ENCODE measurements at places on chromosomes 7 and 10.

GRCh38 chr7:28199021-28199510, 18.5 kb upstream of the JAZF1 start:
- DNase-seq, result no peak

DNA sequence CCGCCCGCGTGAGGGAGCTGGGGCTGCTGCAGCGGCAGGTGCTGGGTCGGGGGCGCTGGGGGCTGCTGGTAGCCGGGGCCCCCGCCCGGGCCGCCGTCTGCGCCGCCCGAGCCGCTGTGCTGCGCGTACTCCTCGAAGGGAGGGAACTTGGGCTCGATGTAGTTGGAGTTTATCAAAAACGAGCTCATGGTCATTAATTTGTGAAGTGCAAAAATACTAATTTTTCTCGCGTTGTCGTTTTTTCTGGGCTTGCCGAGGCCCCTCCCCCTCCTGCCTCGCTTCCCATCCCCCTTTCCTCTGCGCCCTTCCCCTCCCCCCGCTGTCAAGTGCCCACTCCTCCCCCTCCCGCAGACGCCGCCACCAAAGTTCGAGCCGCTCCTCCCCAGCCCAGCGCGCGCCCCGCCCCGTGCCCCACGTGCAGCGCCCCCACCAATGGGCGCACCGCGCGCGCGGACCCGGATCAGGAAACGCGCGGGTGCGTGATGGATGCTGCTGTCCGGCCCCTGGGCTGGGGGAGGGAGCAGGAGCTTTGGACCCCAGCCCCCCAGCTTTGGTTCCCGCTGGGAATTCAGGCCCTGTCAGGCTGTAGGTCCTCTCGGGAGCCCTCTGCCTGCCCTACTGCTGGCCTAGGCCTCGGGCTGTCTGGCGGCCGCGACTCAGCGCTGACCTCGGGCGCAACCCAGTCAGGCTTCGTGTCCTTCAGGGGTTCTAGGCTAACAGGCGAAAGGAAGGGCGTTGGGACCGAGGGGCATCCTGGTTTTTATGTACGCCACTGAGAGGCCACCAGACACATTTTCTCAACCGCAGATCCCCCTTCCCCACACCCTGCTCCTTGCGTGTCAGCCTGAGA, at the start of gene HOXA4:
Gene HOXA4, minus strand, starts transcription at position 218 of the 850 bp plus-strand sequence. Its CDS starts 24 bp downstream, at position 194.
- DNase-seq, result peak; percentile 73

DNA sequence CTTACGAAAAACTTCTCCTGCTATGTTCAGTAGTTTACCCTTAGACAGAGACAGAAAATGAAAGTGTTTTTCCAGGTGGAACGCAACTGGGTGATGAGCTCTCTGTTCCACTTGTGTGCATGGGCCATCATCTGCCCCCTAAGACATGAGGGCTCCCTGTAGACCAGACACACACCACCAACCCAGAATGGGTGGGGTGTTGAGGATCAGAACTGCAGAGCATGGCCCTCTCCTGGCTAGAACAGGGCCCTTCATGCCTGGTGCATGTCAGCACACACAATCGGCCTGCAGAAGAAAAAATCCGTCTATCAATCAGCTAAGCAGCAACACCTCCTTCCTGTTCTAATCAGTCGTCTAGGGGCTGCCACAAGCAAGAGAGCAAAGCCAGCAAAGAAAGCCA, 186.2 kb upstream of the INHBA start:
- DNase-seq, result no peak

DNA sequence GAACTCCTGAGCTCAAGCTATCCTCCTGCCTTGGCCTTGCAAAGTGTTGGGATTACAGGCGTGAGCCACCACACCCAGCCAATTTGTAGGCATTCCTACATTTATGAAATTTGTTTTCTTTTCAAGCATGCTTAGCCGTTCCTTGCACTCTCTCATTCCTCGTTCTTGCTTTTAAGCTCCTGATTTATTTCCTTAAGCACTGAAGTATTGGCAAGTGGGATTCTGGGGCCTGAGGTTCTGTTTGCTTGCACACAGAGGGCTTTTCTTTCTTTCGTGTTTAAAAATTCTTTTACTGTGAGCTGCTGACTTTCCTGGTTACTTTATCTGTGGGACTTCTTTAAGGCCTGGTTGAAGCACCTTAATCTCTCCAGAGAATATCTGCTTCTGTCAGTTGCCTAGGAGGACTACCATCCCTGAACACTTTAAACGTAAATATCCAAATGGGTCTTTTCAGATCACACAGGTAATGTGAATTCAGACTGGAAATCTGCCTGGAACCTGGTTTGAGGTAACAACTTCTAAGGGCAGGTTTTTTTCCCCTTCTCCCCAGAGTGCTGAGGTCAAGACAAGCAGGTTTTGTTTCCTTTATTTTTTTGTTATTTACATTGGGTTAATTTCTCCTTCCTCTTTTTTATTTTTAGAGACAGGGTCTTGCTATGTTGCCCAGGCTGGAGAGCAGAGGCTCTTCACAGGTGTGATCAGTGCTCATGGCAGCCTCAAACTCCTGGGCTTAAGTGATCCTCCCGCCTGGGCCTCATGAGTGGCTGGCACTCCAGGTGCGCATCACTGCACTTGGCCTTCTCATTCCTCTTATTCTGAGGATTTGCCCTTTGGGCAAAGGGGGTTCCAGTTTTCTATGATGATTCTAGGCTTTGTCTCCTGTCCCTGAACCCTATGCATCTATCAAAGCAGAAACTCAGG, 102.9 kb downstream of the PFKFB3 start:
- no peak for DNase-seq

DNA sequence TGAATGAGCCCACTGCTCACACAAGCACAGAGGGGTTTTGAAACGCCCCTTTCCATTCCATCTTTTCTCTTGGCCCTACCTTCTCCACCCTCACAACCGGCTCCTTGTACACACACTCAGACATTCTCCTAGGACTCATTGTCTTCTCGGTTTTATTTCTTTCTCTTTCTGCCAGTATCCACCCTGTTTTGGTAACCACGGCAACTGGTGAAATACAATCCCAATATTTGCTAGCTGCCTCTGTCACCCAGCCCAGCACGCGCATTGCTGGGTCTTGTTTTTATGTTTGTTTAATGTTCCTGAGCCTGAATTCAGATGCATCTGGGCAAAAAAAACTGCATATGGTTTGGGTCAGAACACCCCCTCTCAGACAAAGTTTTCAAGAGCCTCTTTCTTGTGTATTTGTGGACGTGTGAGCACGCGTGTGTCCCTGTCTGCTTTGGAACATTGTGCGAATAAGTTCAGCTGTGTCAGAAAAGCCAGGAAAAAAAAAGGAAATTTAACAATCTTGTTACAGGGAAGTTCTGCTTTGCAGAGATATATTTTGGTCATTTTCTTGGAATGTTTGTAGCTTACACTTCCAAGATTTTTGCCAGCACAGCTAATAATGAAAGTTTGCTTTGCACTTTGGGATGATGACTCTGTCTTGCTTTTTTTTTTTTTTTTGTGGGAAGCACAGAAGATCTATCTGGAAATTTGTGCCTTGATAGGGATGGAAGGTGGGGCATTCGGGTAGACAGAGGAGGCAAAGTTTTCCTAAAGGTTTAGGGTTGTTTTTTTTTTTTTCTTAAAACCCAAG, 225.9 kb downstream of the TRIL start:
- no peak for DNase-seq

GRCh38 chr7:167090-167855, 25.1 kb upstream of the FAM20C start:
- no peak for DNase-seq

- no peak for DNase-seq
Observed at GRCh38 chr10:114506871-114507385, 102.6 kb upstream of the AFAP1L2 start.

- DNase-seq, result no peak
Observed at GRCh38 chr10:124955243-124955642, 13.3 kb downstream of the ZRANB1 start.

DNA sequence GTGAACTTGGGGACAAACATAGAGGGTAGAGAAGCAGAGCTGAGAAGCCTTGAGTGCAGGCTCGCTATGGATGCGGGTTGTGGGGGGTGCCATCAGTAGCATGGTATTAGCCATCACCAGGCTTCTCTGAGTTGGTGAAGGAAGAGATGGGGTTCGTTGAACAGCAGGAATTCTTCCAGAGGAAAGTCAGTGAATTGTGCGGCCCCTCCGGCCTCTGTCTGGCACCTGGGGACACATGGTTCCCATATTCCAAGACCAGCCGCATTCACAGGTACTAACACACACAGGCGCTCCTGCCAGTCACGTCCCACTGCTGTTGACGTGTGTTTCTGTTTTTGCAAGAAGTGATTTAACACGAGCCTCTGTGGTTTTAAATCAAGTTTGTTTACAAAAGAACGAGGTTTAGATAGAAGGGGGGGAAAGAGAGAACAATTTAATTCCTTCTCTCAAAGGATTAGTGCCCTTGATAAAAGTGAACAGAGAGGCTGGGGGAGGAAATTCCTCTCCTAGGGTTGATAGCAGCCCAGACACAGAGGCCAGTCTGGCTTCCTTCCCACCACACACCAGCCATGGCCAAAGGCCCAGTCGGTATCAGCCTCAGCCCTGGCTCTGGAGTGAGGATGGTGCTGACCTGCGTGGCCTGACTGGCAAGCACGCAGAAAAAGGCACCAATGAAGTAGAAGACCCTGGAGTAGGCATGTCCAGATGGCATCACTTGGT, 252.6 kb upstream of the IGFBP3 start:
- DNase-seq, result no peak

DNA sequence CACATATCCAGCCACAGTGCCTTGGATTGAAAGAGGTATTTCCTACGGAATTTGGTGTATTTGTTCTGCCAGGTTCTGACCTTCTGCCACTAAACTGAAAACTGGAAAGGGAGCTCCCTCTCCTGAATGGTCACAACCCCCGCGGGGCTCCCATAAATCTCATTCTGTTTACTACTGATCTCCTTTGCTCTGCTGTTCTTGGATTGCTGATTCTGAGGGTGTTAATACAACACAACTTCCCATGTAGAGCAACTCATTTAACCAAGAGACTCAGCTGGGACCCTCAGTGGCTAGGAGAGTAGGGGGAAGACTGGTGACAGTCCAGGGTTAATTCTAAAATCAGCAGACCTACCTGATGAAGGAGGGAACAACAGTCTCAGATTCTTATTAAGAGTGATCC, 662.9 kb downstream of the INHBA start:
- DNase-seq, result no peak
